ENCODE measurements at places on chromosomes 11 and 22. TPM values are rescaled to one million over a fixed set of nuclear protein-coding genes. Genes with fewer than 3 reads are reported as not detected.

SLC37A2 gene
- 1.2 TPM for total RNA-seq

JAML gene
- total RNA-seq: 5.4 TPM

PRR33 gene
- total RNA-seq: 0.75 TPM

C11orf87 gene
- 0.03 TPM for total RNA-seq

ARRB1 gene
- total RNA-seq: 21.4 TPM

OTUB1 gene
- 48.1 TPM for total RNA-seq

CST6 gene
- total RNA-seq: 1.5 TPM

DNAL4 gene
- total RNA-seq: 8.1 TPM

MMP3 gene
- not detected for total RNA-seq

SYT7 gene
- total RNA-seq: 9.3 TPM

MRGPRF gene
- 2.3 TPM for total RNA-seq

STK33 gene
- 24.8 TPM for total RNA-seq

C22orf42 gene
- not detected for total RNA-seq

CDHR5 gene
- total RNA-seq: not detected

CLMP gene
- 5.9 TPM for total RNA-seq

PATE3 gene
- total RNA-seq: not detected

TP53I11 gene
- 38.4 TPM for total RNA-seq

MRGPRE gene
- total RNA-seq: 0.38 TPM

CDC42EP2 gene
- total RNA-seq: 3.6 TPM

OR2AT4 gene
- not detected for total RNA-seq

HEPHL1 gene
- not detected for total RNA-seq

SEPTIN5 gene
- 191 TPM for total RNA-seq

TRIM49D1 gene
- total RNA-seq: not detected

CASP12 gene
- total RNA-seq: 0.35 TPM

RFPL3 gene
- total RNA-seq: not detected

MUC6 gene
- total RNA-seq: not detected

GAB4 gene
- total RNA-seq: not detected

FAM83F gene
- total RNA-seq: 2.3 TPM

MS4A4A gene
- 8.8 TPM for total RNA-seq

DSCAML1 gene
- total RNA-seq: 1.2 TPM

PDGFB gene
- total RNA-seq: 21.2 TPM

NCAM1 gene
- total RNA-seq: 472 TPM

SLC37A4 gene
- 3.9 TPM for total RNA-seq

ALDH3B1 gene
- 5.1 TPM for total RNA-seq

NEFH gene
- total RNA-seq: 0.22 TPM

DEPDC7 gene
- total RNA-seq: 0.30 TPM

FOXRED2 gene
- 3.8 TPM for total RNA-seq

MYRF gene
- total RNA-seq: 0.27 TPM

OR8G1 gene
- total RNA-seq: not detected

PANX2 gene
- total RNA-seq: 0.30 TPM

Data from cardiac septum (tissue), 1 donor.